Vein endothelial cell (primary cell): ENCODE measurements at places on chromosomes 5 and 9. TPM values are rescaled to one million over a fixed set of nuclear protein-coding genes. Genes with fewer than 3 reads are reported as not detected.

Gene ACOT12
- total RNA-seq = not detected in 2 replicates

Gene MEF2C
- 57.5 and 88.1 TPM in 2 replicates for total RNA-seq

Gene DOCK2
- total RNA-seq = 0.86 and 1.3 TPM in 2 replicates

Gene KIF4B
- total RNA-seq = 0.33 and 0.48 TPM in 2 replicates

Gene TAF11L9
- total RNA-seq = not detected in 2 replicates

Gene OR1Q1
- total RNA-seq = not detected in 2 replicates

Gene F2RL1
- total RNA-seq = 126 and 135 TPM in 2 replicates

Gene IFNA13
- not detected in 2 replicates for total RNA-seq
